ENCODE measurements at places on chromosomes 5 and 9.

GRCh38 chr9:33116860-33117259 is 40.4 kb upstream of the SMU1 start:
- no peak for DNase-seq

GRCh38 chr9:129567329-129567728 is 53.6 kb downstream of the C9orf50 start:
- DNase-seq, result no peak

- no peak for DNase-seq
These were observed 8.8 kb downstream of the BTF3 start for GRCh38 chr5:73507062-73507461.

DNA sequence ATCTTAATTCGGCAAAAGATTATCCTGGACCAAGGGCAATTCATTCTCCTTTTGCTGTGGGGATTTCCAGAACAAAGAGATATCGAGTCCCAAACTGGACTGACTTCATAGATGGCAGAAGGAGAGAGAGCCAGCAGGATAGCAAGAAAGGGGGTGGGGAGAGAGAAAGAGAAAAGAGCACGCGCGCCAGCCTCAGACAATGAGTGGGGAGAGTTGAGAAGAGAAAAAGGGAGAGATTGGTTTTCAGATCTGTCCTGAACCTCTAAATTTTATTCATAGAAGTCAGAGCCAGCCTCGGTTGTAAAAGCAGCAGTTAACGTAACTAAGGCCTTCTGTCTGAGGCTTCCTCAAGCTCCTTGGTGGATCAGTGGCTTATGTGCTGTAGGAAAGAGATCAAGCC is 55.3 kb upstream of the ALDH1B1 start:
- no peak for DNase-seq

GRCh38 chr5:112529525-112529924 is 110.4 kb upstream of the EPB41L4A start:
- no peak for DNase-seq

DNA sequence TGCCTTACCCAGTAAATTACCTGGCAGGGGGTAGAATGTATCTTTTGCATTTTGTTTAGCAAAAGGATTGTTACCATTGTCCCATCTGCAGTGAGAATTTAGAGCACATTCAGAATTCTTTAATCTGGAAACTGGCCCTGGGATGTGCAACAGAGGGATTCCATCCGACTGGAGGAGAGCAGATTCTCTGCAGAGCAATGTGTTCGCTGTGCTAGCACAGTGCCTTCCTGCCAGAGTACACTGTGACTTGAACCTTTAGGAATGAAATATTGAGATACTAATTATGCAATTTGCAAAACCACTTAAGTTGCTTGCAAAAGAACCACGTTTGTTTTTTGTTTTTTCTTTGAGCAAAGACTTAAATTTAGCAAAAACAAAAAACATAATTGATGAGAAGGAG is 22.5 kb upstream of the DMRT1 start:
- DNase-seq, result no peak

GRCh38 chr9:7236186-7236585 is 478.4 kb downstream of the KDM4C start:
- DNase-seq, result no peak

DNA sequence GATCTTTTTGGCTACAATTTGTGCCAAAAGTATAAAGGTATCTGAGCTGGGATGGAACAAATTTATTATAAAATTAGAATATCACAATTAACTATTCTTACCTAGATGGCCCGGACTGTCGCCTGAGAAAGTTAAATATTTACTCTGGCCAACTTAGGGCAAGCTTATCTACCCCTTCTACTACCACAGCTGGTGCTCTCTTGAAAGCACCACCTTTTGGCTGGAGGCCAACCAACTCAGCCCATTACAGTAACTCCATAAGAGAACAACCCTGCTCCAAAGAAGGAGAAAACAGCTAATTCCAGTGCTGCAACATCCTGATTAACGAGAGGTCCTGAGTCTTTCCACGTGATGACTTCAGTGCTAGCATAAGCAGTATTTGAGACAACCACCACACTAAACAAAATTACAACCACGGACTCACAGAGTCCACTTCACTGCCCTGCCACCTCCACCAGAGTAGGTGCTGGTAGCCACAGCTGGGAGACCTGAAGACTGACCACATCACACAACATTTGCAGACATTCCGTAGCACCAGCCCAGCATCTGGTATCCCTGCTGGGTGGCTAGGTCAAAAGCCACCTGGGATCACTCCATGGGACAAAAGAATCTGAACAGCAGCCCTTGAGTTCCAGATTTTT is 43.2 kb downstream of the RGMB start:
- DNase-seq, result no peak
